ENCODE measurements at places on chromosomes 12 and 14. TPM values are rescaled to one million over a fixed set of nuclear protein-coding genes. Genes with fewer than 3 reads are reported as not detected.

- no peak overlapping the region for H3K27ac ChIP-seq
- H3K27me3 ChIP-seq: no peaks in the 10 kb centered on the region
- H3K4me3 ChIP-seq: no peak overlapping the region
- no peak for DNase-seq
- no peaks in the 10 kb centered on the region for H3K36me3 ChIP-seq
- H3K4me1 ChIP-seq: no peaks in the 10 kb centered on the region
Observed at GRCh38 chr12:90048918-90049317, 340.3 kb upstream of the ATP2B1 start.

DNA sequence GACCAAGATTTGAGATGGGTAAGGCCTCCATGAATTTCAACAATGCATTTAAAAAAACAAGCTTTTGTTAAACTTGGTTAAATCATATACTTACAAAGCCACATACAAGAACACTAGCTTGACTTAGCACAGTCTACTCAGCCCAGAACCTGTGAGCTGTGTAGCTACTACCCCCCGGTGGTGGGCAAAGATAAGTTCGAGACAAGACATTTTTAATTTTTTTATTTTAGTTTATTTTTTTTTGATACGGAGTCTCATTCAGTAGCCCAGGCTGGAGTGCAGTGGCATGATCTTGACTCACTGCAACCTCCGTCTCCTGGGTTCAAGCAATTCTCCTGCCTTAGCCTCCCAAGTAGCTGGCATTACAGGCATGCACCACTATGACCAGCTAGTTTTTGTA is 3.7 kb upstream of the NECAP1 start:
- no peak overlapping the region for H3K4me3 ChIP-seq
- no peaks in the 10 kb centered on the region for H3K4me1 ChIP-seq
- H3K27me3 ChIP-seq: no peaks in the 10 kb centered on the region
- peak; percentile 87 for DNase-seq
- no peak overlapping the region for H3K27ac ChIP-seq

Gene MFAP5
- 9.0 TPM for total RNA-seq

DNA sequence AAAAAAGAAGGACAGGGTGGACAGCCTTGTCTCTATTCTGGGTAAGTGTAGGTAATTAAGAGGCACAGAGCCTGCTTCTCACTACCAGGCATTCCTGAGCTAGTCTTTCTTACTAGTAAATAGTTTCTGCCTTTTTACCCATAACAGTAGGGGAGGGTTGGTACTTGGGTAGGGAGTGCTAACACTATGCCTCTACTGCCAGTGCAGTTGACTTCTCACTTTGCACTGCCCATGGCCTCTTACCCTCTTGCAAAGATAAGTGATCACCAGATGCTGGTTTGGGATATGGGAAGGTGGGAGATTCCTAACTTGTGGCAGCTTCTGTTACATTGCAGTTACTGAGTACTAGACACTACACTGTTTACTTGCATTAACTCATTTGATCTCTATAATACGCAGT is 11.6 kb downstream of the AHSA1 start:
- no peak overlapping the region for H3K4me3 ChIP-seq
- H3K27me3 ChIP-seq: peaks cover 3% of the 10 kb centered on the region
- peaks cover 7% of the 10 kb centered on the region for H3K36me3 ChIP-seq
- no peak overlapping the region for H3K27ac ChIP-seq
- no peaks in the 10 kb centered on the region for H3K4me1 ChIP-seq
- no peak for DNase-seq

GRCh38 chr12:11840366-11840765 is 190.9 kb downstream of the ETV6 start:
- no peaks in the 10 kb centered on the region for H3K27me3 ChIP-seq
- no peak for DNase-seq
- no peaks in the 10 kb centered on the region for H3K36me3 ChIP-seq
- H3K4me3 ChIP-seq: no peak overlapping the region
- no peak overlapping the region for H3K27ac ChIP-seq

- H3K27ac ChIP-seq: no peak overlapping the region
- no peak for DNase-seq
- H3K27me3 ChIP-seq: no peaks in the 10 kb centered on the region
- H3K36me3 ChIP-seq: no peaks in the 10 kb centered on the region
- no peak overlapping the region for H3K4me3 ChIP-seq
Observed at GRCh38 chr12:94970560-94970959, 32.9 kb downstream of the NDUFA12 start.

Gene LRRK2
- total RNA-seq: 10.8 TPM

Gene LMNTD1
- not detected for total RNA-seq

Gene PWP1
- total RNA-seq: 42.3 TPM

GRCh38 chr12:12636641-12637040 is 25.0 kb downstream of the CREBL2 start:
- no peak overlapping the region for H3K27ac ChIP-seq
- H3K27me3 ChIP-seq: no peaks in the 10 kb centered on the region
- peaks cover 3% of the 10 kb centered on the region for H3K36me3 ChIP-seq
- DNase-seq: no peak

Gene TUNAR
- total RNA-seq: not detected

DNA sequence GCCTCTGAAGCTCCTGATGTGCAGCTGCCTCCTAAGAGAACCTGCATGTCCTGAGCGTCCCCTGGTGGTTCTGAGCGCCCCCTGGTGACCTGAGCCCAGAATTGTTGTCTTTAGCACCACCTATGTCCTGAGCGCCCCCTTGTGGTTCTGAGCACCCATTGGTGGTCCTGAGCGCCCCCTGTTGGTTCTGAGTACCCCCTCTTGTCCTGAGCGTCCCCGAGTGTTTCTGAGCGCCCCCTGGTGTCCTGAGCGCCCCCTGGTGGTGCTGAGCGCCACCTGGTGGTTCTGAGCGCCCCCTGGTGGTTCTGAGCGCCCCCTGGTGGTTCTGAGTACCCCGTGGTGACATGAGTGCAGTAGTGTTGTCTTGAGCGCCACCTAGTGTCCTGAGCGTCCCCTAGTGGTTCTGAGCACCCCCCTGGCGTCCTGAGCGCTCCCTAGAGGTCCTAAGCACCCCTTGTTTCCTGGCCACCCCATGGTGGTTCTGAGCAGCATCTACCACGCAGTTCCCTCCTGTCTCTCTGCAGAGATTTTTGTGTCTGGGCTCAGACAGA is 782.5 kb downstream of the TMEM121 start:
- no peak overlapping the region for H3K4me3 ChIP-seq
- H3K4me1 ChIP-seq: no peaks in the 10 kb centered on the region
- DNase-seq: no peak
- no peaks in the 10 kb centered on the region for H3K27me3 ChIP-seq

Data from fibroblast of lung (primary cell).